CD4-positive, alpha-beta T cell (primary cell): ENCODE measurements at places on chromosomes 5 and 9.

DNA sequence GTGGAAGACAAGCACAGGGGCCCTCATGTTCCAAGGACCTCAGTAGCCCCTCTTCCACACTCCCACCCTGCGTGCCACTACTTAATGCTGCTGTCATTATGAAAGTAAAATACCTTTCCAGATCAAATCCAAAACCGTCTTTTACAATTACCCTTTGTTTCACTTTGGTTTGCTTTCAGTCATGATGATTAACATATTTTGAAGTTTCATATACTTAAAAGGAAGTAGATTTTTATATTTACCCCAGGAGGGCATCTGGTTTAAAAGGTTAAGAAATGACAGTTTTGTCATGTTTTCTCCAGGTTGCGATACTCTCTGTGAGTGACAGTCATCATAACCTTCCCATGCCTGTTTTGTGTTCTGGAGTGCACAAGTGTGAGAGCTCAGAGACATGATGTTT, 13.5 kb upstream of the MAP1B start:
- peaks cover 7% of the 10 kb centered on the region for H3K27me3 ChIP-seq
- H3K36me3 ChIP-seq = no peaks in the 10 kb centered on the region
- no peak overlapping the region for H3K27ac ChIP-seq
- H3K4me3 ChIP-seq = no peak overlapping the region
- no peak for DNase-seq

DNA sequence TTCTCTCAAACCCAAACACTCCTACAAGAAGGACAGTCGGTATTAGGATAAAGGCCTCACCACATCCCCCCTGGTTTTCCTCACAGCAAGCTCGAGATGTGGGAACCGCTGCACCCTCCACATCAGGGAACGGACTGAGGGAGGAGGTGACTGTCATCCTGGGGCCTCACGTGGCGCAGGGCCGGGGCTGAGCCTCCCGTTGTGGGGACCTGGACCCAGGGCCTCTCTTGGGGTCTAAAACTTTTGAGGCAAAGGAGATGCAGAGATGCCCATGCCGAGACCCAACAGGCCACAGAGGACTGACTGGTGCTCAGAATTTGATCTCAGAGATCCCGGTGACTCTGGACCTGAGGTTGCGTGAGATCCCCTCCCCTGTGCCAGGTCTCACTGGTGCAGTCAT, 72.7 kb downstream of the MRPL36 start:
- no peaks in the 10 kb centered on the region for H3K36me3 ChIP-seq
- peaks cover 10% of the 10 kb centered on the region for H3K4me1 ChIP-seq
- no peak overlapping the region for H3K4me3 ChIP-seq
- H3K27me3 ChIP-seq = peaks cover 3% of the 10 kb centered on the region
- no peak for DNase-seq
- H3K27ac ChIP-seq = no peak overlapping the region

DNA sequence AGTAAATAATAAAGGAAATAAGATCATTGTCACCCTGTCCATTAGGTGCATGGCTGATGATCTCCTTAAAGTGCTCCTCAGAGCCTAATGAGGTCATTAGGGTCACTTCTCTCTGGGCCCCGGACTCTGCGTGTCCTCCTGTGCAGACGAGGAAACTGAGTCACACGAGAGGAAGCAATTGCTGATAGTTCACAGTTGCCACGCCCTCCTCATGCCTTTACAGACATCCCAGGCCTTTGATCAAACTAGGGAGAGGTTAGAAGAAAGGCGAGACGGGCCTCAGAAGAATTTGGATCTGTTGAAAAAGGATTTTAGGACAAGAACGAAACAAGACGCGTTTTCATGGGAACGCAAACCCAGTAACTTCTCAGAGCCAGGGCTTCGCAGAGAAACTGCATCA, 32.0 kb upstream of the MSX2 start:
- H3K4me3 ChIP-seq = no peak overlapping the region
- no peaks in the 10 kb centered on the region for H3K4me1 ChIP-seq
- H3K27me3 ChIP-seq = peaks cover 61% of the 10 kb centered on the region
- no peak for DNase-seq

DNA sequence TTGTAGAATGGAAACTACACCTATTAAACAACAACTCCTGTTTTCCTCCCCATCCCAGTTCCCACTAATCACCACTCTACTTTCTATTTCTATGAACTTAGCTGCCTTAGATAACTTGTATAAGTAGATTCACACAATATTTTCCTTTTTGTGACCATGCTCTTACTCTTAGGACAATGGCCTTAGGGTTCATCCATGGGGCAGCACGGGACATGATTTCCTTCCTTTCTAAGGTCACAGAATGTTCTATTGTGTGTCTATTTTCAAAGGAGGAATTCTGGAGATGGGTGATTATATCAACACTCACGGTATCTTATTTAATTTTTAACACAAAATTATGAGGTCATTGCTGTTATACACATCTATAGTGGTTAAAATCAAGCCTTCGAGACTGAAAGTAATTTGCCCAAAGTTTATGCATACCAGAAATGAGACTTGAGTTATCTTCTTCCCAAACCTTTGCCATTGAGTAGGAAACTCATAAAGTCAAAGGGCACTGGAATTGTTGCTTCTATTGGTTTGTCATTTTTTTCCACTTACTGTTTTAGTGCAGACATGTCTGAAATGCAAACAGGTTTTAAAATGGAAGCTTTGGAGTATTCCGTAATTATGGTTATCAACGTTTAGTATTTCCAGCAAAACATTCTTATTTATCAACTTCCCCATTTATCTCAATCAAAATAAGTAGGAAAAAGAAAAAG, 23.6 kb downstream of the CTSL start:
- no peak for DNase-seq
- H3K27me3 ChIP-seq = no peaks in the 10 kb centered on the region
- no peaks in the 10 kb centered on the region for H3K4me1 ChIP-seq
- H3K27ac ChIP-seq = no peak overlapping the region
- H3K4me3 ChIP-seq = no peak overlapping the region

DNA sequence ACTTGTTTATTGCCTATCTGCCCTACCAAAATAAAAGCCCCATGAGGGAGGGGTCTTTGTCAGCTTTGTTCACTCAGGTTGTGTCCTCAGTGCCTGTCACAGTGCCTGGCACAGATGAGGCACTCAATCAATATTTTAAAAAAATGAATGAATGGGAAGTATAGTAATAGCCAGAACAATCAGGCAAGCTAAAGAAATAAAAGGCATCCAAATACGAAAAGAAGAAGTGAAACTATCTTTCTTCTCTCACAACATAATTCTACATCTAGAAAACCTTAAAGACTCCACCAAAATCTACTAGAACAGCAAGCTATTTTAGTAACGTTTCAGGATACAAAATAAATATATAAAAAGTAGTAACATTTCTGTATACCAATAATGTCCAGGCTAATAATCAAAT, 37.8 kb upstream of the C5orf63 start:
- H3K36me3 ChIP-seq = no peaks in the 10 kb centered on the region
- H3K27ac ChIP-seq = no peak overlapping the region
- H3K4me3 ChIP-seq = no peak overlapping the region
- H3K4me1 ChIP-seq = no peaks in the 10 kb centered on the region
- H3K27me3 ChIP-seq = peaks cover 2% of the 10 kb centered on the region

- H3K27me3 ChIP-seq = no peaks in the 10 kb centered on the region
- H3K4me1 ChIP-seq = no peaks in the 10 kb centered on the region
- no peaks in the 10 kb centered on the region for H3K36me3 ChIP-seq
- no peak for DNase-seq
- H3K27ac ChIP-seq = no peak overlapping the region
Observed at GRCh38 chr5:150589862-150590601, 50.4 kb upstream of the SYNPO start.

DNA sequence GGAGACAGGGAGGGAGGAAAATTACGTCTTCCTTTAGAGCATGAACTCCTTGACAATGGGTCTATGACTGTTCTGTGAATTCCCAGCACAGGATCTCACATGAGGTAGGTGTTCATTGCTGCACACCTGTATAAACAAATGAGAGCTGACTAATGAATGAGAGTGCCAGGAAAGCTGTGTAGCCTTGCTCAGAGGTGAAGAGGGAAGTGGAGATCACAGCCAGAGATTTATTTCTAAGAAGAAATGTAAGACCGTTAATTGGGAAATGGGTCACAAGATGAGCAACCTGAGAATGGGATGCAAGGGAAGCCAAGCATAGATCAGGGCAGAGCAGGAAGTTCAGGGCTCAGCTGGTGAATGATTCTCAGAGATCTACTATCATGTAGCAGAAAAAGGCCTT, 295.1 kb downstream of the CDK5RAP2 start:
- H3K27ac ChIP-seq = no peak overlapping the region
- no peaks in the 10 kb centered on the region for H3K27me3 ChIP-seq
- H3K4me1 ChIP-seq = no peaks in the 10 kb centered on the region

GRCh38 chr9:8448226-8448625, 648.6 kb upstream of the DMAC1 start:
- H3K4me1 ChIP-seq = no peaks in the 10 kb centered on the region
- no peak overlapping the region for H3K27ac ChIP-seq
- peaks cover 3% of the 10 kb centered on the region for H3K27me3 ChIP-seq
- no peaks in the 10 kb centered on the region for H3K36me3 ChIP-seq

DNA sequence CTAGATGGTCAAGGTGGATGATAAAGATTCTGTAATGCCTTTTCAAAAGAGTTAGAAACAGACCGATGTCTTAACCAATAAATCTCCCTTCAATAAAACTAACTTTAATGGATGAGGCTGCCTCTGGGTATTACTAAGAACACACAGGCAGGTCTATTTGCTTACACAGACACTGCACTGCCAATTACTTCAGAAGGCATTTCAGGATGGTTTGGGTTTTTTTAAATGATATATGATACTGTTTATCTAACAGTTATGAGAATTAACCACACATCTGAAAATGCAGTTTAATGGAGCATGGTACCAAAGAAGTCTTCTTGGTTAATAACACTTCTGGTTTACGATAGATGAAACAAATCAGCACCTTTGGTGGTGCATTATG, 367.9 kb upstream of the GRAMD2B start:
- no peaks in the 10 kb centered on the region for H3K4me1 ChIP-seq
- no peak overlapping the region for H3K4me3 ChIP-seq
- DNase-seq = no peak
- H3K27me3 ChIP-seq = no peaks in the 10 kb centered on the region
- H3K36me3 ChIP-seq = no peaks in the 10 kb centered on the region

GRCh38 chr5:126014676-126015075, 408.5 kb upstream of the GRAMD2B start:
- H3K36me3 ChIP-seq = no peaks in the 10 kb centered on the region
- no peak overlapping the region for H3K27ac ChIP-seq
- no peak overlapping the region for H3K4me3 ChIP-seq
- H3K27me3 ChIP-seq = no peaks in the 10 kb centered on the region
- DNase-seq = no peak

DNA sequence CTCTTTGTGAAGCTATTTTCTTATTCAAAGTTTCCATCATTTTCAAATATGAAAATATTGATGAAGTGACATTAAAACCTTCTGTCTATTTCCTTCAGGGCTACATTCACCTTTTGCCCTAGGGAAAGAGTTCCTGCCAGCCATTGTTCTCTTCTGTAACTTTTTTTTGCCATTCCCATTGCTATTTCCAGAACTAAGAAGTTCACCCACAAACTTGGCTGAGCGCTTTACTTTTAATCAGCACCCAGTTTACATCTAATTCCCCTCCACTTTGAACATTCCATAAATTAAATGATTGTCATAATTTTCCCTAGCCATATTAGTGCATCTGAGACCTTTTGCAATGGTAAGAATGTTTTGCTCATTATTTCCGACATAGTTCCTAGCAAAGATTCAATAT, 4.4 kb downstream of the IL33 start:
- H3K36me3 ChIP-seq = no peaks in the 10 kb centered on the region
- DNase-seq = no peak
- H3K27ac ChIP-seq = no peak overlapping the region

DNA sequence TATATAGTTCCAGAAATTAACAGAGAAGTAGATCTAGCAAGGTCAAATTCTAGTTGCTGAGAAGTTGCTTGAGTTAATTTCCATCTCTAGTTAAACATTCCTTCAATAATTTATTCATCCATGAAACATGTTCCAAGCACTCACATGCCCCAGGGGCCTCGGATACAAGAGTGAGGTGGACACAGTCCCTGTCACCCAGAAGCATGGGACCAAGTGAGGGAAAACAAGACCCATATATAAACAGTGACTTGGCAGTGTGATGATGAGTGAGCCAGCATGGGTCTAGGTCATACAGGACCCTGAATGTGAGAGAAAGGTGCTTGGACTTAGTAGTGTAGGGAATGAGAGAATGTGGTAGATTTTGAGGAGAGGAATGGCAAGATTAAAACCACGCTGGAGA, 216.9 kb downstream of the TTLL11 start:
- H3K36me3 ChIP-seq = no peaks in the 10 kb centered on the region
- H3K27me3 ChIP-seq = no peaks in the 10 kb centered on the region
- DNase-seq = no peak
- H3K27ac ChIP-seq = no peak overlapping the region
- no peaks in the 10 kb centered on the region for H3K4me1 ChIP-seq
- H3K4me3 ChIP-seq = no peak overlapping the region

GRCh38 chr5:154039458-154039829, 677 bp downstream of the MFAP3 start:
- H3K27me3 ChIP-seq = no peaks in the 10 kb centered on the region
- no peak for DNase-seq
- no peak overlapping the region for H3K27ac ChIP-seq

DNA sequence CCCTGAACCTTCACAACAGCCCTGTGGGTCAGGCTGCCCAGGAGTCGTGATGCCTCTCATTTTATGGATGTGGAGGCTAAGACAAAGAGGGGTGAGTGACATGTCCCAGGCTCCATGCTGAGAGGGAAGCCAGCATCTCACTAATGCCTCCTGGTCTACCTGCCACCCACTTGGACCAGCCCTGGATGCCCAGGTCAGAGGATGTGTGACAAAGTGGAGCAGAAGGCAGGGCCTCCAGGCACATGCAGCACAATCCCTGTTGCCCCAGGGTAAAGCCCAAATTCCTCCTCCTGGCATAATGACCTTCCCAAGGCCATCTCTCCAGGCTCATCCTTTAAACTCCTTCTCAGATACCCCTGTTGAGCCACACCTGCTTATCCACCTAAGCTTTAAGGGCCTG, 51.4 kb upstream of the XPA start:
- H3K36me3 ChIP-seq = no peaks in the 10 kb centered on the region
- DNase-seq = no peak
- H3K27me3 ChIP-seq = peaks cover 25% of the 10 kb centered on the region
- no peak overlapping the region for H3K4me3 ChIP-seq
- no peaks in the 10 kb centered on the region for H3K4me1 ChIP-seq

DNA sequence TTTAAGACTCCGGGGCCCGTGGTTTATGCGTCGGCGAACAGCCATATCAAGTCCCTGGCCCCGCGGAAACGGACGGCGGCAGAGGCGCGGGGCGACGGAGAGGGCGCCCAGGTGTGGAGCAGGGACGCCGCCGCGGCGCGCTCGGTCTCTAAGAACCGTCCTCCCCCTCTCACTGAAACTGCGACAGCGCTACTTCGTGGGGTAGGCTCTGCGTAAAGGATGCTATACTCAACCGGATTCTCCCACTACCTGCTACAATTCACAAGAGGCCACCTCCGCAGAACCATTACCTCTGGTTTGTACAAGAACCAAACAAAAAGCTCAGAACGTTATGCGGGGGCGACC, 404 bp downstream of the MRNIP start:
- no peaks in the 10 kb centered on the region for H3K27me3 ChIP-seq
- peak; percentile 57 for DNase-seq
- peak overlapping the region; percentile 74 for H3K4me3 ChIP-seq
- peaks cover 3% of the 10 kb centered on the region for H3K36me3 ChIP-seq

GRCh38 chr9:98457726-98458370, 202.4 kb upstream of the TBC1D2 start:
- no peak overlapping the region for H3K27ac ChIP-seq
- no peaks in the 10 kb centered on the region for H3K4me1 ChIP-seq
- no peaks in the 10 kb centered on the region for H3K36me3 ChIP-seq

- no peak for DNase-seq
- H3K4me1 ChIP-seq = peaks cover 8% of the 10 kb centered on the region
- H3K36me3 ChIP-seq = peaks cover 90% of the 10 kb centered on the region
- H3K4me3 ChIP-seq = peak overlapping the region; percentile 33
Observed at GRCh38 chr5:96896806-96897205, 20.5 kb downstream of the ERAP2 start.
